ENCODE measurements at places on chromosomes 5 and 9. TPM values are rescaled to one million over a fixed set of nuclear protein-coding genes. Genes with fewer than 3 reads are reported as not detected.

- DNase-seq = no peak
These were observed 10.6 kb downstream of the FGFR4 start for GRCh38 chr5:177097016-177097985.

DNA sequence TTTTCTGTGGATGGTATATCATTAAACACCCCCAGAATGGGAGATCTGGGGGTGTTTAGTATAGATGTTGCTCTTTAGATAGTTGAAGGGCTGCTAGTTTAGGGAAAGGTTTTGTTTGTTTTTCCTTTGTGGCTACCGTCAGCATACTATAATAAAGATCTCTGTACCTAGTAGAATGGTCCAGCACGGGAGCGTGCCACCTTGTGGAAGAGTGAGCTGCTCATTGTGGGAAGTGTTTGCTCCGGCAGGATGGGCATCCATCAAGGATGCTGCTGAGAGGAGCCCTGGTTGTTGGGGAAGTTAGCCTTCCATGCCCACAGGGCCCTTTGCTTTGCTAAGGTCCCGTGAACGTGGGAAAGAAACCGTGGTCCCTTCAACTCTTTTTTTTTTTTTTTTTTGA lies 113.1 kb downstream of the LIFR start:
- DNase-seq = no peak

DNA sequence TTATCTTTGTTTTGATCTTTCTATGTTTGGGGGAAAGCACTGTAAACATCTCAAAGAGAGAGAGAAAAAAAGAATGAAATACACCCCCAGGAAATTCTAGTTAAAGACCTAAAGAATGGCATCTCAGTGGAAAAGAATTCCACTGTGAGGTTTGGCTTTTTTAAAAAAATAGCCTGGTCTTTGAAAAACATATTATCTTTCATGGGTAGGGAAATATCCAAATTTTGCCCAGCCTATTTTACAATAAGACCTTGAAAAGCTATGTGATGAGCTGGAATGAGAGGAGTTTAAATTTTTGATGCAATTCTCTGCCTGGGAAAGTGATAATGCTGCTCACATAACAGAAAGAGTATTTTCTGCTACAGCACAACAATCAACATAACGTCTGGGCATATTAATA lies 348.1 kb upstream of the WWC1 start:
- DNase-seq = no peak

CXCL14 gene
- 1.1 TPM for total RNA-seq
